Fibroblast of mammary gland (primary cell): ENCODE measurements at places on chromosomes 16 and 17.

DNA sequence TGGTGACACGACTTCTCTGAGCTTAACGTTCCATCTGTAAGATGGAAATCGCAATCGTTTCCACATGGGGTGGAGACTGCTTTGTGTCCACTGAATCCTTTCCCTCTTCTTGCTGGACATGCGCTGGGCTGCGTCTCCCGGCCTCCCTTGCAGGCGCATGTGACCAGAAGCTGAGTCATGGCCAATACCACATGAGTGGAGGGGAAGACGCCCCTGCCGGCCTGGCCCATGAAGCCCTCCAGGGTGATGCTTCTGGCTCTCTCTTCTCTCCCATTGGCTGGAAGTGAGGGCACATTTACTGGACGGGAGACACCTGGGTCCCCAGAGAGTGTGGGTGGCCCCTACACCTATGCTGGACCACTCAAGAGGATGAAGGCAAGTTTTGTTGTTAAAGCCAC lies 71.1 kb downstream of the DYNLRB2 start:
- no peak for DNase-seq

GRCh38 chr17:82658796-82659452 lies 10.7 kb upstream of the WDR45B start:
- DNase-seq = no peak

GRCh38 chr17:72146371-72146770 lies 25.6 kb downstream of the SOX9 start:
- no peak for DNase-seq

DNA sequence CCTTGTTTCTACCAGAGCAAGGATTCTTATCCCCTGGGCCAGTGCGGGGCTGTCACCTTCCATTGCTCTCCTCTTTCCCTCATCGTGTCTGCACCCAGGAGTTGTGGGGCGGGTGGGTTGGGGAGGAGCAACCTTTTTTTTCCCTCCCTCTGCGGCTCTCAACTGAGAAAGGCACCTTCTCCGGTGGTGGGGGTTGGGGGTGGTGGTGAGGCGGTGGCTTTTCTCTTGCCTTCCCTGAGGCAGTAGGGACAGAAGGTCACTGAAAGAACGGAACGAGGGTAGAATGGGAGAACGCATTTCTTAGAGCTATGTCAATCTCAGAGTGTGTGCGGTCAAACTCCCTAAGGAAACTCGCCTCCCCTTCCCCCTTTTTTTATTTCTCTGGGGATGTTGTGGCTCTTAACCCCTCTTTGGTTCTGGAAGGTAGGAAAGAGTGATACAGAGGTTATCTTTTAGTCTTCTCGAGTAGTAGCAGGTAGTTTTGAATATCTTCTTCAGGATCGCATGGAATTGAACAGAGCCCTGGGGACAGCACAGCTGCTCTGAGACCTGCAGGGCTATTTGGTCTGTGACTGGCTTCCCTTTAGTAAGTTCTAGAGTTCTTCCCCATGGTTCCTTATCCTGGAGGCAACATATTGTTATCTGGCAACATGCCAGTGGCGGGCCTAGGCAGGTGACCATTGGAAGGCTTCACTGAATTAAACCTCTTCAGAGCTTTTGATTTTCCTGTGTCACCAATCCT lies 994 bp downstream of the CLTC start:
- no peak for DNase-seq

DNA sequence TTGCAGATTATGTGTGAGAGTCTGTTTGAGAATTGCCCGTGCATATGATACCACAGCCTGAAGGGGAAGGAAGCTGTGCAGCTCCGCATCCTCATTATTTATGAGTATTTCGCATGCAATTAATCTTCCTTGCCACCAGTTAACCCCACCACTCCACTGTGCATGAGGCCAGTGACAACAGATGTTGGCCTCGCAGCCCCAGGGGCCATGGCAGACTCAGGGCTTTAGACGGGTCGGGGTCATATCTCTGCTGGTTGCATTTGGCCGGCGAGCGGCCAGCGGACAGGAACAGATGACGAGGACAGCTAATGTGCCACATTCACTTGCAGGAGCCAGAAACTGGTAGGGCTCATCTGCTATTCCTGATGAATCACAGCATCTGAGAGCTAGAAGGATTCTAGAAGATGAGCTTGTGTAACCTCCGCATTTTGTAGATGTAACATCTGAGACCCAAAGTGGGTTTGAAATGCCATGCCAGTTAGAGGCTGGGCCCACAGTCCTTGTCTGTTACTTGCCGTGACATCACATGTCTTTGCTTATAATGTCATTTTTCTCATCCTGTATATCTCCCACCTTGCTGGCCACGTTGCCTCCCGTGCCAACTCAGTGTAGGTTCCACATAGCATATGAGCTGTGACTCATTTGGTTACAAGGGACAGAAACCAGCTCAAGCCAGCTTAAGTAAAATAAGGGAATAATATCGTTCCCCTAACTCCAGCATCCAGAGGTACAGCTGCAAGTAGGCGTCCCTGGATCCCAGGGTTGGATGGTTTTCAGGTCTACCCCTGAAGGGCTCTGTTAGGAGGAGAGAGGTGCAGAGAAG lies 137.2 kb downstream of the SNX29 start:
- no peak for DNase-seq

DNA sequence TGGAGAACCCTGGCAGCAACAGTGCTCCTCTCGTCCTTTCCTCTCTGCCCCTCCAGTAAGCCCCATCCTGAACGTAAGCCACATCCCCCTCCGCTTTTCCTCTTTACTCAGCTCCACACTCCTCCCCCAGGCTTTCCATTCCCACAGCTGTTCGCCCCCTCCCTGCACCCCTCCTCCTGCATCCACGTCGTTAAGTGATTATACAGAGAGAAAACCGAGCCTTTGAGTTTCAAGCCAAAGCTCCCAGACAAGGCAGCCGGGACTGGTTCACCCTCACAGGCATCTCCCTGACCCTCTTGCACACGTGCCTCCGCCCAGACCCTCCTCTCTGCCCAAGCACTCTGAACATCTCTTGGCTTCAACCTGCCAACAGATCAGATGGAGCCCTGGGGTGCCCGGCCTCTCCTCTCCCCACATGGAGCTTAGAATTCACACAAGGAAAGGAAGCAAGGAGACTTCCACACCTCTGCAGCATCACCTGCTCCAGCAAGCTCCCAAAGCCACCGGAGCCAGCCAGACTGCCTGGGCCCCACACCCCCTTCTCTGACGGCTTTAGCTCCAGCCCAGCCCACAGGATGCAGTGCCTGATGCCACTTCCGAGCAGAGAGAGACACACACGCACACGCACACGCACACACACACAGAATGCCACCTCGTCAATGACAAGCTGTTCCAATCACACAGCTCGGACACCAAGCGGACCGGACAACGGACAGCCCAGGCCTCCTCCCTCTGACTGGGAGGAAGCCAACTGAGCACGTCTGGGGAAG lies 99.9 kb upstream of the CCL2 start:
- no peak for DNase-seq

GRCh38 chr17:69325518-69326376 lies 1.2 kb downstream of the ABCA5 start:
- DNase-seq = no peak

GRCh38 chr17:78284146-78284545 lies 52.7 kb downstream of the TMEM235 start:
- peak; percentile 83 for DNase-seq

GRCh38 chr17:41741709-41742108 lies 7.3 kb upstream of the HAP1 start:
- no peak for DNase-seq

DNA sequence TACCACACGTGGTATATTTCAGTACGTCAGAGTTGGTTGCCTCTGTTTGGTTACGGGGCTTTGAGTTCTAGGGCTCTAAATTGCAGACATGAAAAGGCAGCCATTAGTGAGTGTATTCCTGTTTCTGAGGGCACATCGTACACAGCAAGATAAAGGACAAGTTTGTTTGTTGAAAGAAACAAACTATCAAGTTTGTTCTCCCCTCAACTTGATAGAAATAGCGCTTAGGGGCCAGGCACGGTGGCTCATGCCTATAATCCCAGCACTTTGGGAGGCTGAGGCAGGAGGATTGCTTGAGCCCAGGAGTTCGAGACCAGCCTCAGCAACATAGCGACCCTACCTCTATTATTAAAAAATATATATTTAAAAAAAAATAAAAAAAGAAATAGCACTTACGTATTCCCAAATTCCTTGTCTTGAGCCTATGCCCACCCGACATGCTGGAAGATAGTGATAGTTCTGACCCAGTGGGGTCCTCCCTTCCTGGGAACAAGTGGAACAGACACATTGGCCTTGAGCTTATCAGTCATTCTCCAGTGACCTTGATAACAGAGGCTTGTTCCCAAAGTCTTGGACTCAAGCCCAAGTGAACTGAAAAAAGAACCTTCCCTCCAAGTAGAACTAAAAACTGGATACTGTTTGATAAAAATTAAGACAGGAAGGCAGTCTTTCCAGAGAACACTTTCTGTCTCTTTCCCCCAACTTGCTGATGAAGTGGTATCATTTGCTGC lies 139.9 kb upstream of the CACNG3 start:
- no peak for DNase-seq

- peak; percentile 71 for DNase-seq
Observed at GRCh38 chr17:36602924-36603384, 1.6 kb downstream of the MRM1 start.

DNA sequence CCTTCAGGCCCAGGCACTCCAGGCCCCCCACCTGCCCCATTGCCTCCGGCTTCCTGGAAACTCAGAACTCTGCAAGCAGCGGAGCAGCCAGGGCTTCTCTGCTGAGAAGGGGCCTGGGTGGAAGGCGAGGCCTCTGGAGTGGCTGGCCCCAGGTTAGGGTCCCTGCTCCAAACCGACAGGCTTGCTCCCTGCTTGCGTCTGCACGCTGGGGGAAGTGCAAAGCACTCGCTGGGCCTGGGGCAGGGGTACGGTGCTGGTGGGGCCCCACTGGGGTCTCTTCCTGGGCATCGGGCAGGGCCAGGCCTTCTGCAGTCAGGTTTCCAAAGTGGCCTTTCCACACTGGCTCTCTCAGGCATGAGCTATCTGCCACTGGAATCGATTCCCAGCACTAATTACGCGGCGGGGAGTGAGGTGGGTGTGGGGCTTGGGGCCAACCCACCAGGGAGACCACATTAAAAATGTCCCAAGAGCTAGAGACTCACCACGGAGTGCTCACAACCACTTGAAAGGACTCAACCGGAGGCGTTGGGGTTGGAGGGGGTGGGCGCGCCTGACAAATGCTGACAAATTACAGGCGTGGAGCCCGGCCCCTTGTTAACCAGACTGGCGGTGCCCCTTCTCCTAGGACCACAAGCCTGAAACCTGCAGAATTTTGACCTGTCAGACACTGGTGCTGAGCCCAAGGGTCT lies 17.9 kb downstream of the FAM83G start:
- no peak for DNase-seq

GRCh38 chr16:71943887-71944286 lies 48.6 kb downstream of the IST1 start:
- no peak for DNase-seq

- no peak for DNase-seq
Observed at GRCh38 chr17:79996291-79996690, 39.4 kb downstream of the TBC1D16 start.

DNA sequence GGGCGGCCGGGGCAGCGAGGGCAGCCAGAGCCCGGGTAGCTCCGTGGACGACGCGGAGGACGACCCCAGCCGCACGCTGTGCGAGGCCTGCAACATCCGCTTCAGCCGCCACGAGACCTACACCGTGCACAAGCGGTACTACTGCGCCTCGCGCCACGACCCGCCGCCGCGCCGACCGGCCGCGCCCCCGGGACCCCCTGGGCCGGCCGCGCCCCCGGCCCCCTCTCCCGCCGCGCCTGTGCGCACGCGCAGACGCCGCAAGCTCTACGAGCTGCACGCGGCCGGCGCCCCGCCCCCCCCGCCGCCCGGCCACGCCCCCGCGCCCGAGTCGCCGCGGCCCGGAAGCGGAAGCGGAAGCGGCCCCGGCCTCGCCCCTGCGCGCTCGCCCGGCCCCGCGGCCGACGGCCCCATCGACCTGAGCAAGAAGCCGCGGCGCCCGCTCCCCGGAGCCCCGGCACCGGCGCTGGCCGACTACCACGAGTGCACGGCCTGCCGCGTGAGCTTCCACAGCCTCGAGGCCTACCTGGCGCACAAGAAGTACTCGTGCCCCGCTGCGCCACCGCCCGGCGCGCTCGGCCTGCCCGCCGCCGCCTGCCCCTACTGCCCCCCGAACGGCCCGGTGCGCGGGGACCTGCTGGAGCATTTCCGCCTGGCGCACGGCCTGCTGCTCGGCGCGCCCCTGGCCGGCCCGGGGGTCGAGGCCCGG lies 36.1 kb upstream of the ZC3H18 start:
- DNase-seq = peak; percentile 38

GRCh38 chr16:89373355-89374110 lies 116.8 kb downstream of the ANKRD11 start:
- DNase-seq = peak; percentile 93

- peak; percentile 48 for DNase-seq
Observed at GRCh38 chr16:69270395-69270794, 40.8 kb upstream of the VPS4A start.

- DNase-seq = no peak
Observed at GRCh38 chr17:27492470-27492869, 36.2 kb downstream of the KSR1 start.

- DNase-seq = no peak
Observed at GRCh38 chr17:62800585-62800984, 7.5 kb downstream of the MARCHF10 start.

GRCh38 chr16:67393788-67394154 lies 473 bp upstream of the TPPP3 start:
- no peak for DNase-seq

- DNase-seq = no peak
Observed at GRCh38 chr17:28381141-28381825, 9.8 kb downstream of the SARM1 start.

DNA sequence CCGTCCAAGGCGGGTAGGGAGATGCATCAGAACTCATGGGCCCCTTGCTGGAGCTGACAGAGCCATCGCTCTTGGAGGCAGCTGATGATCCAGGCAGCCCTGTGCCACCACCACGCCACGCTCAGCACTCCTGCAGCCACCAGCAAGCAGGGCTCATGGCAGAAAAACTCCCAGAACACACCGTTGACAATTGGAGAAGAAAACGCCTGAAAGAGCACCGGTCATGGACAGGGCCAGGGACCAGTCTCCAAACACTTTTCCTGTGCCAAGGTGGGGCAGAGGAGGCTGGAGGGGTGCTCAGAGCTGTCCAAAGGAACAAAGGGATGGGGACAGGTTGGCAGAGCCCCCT lies 132.2 kb downstream of the FOXL1 start:
- no peak for DNase-seq

GRCh38 chr17:7408252-7408727 lies 645 bp downstream of the NLGN2 start:
- DNase-seq = no peak

DNA sequence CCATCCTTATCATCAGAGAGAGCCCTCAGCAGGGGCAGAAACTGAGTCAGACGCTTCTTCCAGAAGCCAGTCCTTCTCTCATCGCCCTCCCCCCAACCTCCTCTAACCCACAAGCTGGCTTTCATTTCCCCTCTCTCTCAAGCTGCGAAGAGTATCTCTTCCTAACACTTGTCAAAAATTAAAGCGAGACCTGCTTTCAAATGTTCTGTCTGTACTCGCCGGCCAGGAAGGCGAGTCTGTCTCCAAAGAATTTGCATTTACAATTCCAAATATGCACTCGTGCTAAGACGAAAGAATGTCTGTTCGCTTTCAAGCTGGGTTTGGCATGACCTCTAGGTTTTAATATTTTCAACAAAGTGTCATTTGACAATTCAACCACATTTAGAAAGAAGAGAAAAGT lies 140.4 kb downstream of the RGS9 start:
- DNase-seq = no peak
